ENCODE measurements at places on chromosomes 1 and 21.

- no peak for DNase-seq
Measured at GRCh38 chr1:99369154-99369553, 104.9 kb downstream of the PLPPR4 start.

- DNase-seq, result no peak
Measured at GRCh38 chr1:111553196-111553595, 49.8 kb upstream of the ADORA3 start.

DNA sequence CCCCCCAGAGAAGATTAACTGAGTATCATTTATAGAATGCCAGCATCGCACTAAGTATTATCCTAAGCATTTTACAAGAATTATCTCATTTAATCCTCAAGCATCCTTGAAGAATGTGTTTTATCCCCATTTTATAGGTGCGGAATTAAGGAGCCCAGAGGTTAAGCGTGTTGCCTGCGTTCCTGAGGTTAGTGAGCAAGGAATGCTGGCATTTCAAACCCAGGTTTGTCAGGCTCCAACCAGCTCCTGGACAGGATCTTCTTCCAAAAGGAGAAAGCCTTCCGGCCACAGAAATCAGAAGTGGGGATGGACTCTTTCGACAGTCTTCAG is 82.3 kb downstream of the SSBP3 start:
- no peak for DNase-seq

DNA sequence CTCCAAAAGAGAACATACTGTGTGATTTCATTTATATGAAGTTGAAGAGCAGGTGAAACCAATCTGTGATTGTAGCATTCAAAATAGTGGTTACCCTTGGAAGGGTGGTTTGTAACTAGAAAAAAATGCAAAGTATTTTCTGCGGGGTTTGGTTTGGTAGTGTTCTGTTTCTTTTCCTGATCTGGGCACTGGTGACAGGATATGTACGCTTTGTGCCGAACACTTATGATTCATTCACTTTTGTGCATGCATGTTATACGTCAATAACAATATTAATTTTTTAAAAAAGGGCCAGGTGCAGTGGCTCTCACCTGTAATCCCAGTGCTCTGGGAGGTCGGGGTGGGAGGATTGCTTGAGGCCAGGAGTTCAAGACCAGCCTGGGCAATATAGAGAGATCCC is 63.8 kb downstream of the CD34 start:
- DNase-seq, result no peak

DNA sequence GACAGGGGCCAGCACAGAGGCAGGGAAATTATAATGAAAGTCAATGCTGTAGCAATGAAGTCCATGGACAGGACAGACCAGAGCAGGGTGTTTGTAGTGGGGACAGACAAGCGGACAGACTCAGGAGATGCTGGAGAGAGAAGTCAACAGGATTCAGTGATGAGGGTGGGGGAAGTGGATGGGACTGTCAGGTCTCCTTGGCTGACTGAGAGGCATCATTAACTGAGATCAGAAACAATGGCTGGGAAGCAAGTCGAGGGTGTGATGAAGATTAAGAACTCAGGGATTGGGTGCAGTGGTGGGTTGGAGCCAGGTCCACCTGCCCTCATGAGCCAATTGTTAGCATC is 25.5 kb downstream of the CD58 start:
- DNase-seq, result no peak

DNA sequence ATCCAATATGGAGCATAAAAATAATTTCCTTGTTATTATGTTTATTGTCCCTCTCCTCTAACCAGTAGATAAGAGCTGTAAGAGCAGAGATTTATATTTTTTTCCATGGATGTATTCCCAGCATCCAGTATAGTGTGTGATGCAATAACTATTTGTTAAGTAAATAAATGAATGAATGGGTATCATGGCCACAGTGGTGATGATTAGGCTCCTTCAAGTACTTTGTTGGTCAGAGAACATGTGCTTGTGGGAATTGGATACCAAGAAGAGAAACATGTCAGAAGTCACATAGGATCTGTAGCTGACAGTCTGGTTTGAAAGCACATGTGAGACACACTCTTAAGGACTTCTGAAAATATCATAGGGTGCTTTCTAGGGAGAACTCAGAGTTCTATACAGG is 588.5 kb downstream of the AGBL4 start:
- DNase-seq, result no peak
